KBM-7 (cell line): ENCODE measurements at places on chromosomes 7 and 10.

GRCh38 chr10:102542800-102543418, 39.1 kb downstream of the SUFU start:
- no peak for DNase-seq

DNA sequence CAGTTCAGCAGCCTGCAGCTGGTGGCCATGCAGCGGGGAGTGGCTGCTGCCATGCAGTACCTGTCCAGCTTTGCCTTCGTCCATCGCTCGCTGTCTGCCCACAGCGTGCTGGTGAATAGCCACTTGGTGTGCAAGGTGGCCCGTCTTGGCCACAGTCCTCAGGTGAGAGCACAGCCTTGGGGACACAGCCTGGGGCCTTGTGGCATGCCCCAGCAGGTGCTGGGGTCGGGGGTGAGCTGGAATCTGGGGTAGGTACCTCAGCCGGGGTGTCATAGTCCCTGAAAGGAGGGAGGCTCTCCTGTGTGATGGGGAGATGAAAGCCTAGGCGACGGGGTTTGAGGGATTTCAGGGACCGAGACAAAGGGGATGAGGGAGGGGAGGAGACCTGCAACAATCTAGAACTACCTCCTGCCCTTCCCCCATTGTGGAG, 14.1 kb downstream of the EPHB6 start:
- no peak for DNase-seq

DNA sequence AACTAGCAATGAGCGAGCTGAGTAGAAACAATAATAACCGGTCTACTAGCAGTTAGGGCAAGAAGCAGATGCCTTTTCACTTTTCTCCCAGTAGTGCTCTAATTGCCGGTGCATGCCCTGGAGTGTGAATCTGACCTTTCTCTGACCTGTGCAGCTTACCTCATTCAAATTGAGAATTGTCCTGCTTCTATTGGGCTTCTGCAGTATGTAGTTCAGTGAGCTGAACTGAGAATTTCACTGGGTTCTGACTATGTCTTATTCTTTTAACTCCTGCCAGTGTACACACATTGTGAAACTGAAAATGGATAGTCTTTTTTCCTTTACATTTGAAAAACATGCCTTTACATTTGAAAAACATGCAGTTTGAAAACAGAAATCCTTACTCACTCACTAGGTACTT, 157.9 kb upstream of the GRM3 start:
- DNase-seq = no peak

- DNase-seq = peak; percentile 80
Observed at GRCh38 chr7:24911213-24911603, 68.8 kb downstream of the OSBPL3 start.

DNA sequence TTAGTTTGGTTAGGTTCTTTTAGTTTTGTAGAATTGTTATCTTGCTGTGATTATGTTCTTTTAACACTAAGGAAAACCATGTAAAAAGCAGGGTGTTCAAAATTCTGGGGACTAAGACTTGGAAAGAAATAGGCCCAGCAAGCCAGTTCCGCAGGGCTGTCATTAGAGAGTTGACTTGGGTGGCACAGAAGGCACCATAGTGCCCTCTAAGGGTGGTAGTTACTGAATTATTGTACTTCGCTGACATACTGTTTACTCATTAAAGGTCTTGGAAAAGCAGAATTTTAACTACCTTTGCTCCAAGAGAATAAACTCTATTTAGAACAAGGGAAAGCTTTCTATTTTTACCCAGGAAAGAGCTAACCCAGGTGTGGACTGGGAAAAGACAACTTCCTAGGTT, 86.5 kb downstream of the OTUD1 start:
- no peak for DNase-seq

DNA sequence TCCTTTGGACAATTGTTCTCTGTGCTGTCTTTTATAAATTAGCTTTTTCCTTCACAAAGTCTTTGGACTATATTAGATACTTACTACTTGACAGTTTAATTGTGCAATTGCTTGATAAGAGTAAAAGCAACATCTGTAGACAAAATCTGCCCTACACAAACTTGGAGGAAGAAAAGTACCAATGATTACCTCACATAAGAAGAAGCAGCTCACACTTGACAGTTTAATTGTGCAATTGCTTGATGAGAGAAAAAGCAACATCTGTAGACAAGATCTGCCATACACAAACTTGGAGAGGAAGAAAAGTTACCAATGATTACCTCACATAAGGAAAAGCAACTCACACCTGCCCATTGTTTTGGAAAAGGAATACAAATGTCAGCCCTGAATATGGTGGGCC, 17.1 kb upstream of the SCIN start:
- DNase-seq = no peak

- DNase-seq = peak; percentile 20
Observed at GRCh38 chr10:112986544-112987190, 36.6 kb downstream of the TCF7L2 start.

GRCh38 chr7:151402029-151402835, 7.6 kb downstream of the WDR86 start:
- DNase-seq = no peak

GRCh38 chr7:76349313-76349885, 9.4 kb downstream of the YWHAG start:
- DNase-seq = no peak

GRCh38 chr7:36602934-36603887, 121.1 kb downstream of the AOAH start:
- no peak for DNase-seq

GRCh38 chr10:38094927-38095574, 914 bp downstream of the ZNF37A start:
- peak; percentile 23 for DNase-seq

DNA sequence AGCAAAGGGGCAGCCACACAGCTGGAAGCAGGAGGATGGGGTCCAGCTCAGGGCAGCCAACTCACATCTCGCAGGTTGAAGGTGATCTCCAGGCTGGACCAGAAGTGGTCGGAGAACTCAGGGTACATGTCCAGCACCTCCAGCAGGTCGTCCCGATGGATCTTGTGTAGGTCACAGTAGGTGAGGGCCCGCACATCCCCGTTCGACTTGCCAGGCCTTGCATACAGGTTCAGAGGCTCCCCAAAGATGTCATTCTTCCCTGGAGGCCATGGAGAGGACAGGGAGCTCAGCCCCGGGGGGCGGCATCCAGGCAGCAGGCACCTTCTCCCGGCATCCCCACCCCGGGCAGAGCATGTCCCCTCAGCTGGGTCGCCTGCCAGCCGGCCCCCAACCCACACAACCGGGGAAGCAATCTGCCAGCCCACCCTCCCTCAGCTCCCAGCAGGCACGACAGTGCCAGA, 29.3 kb downstream of the KCNH2 start:
- no peak for DNase-seq

DNA sequence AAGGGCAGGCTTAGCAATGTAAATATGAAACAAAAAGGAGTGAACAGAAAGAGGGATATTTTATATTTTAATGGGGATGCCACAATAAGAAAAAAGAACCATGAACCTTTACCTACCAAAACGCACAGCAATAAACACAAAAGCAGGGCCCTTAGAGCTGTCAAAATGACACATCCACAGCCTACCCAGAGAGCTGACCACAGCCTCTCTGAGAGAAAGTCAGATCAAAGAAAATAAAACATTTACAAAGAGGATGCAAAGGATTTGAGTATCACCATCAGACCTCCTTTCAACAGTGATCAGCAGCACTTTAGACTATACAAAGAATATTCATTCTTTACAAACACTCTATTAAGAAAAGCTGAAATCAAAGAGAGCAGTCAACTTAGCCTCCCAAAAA, 52.9 kb downstream of the ERCC6 start:
- DNase-seq = no peak

DNA sequence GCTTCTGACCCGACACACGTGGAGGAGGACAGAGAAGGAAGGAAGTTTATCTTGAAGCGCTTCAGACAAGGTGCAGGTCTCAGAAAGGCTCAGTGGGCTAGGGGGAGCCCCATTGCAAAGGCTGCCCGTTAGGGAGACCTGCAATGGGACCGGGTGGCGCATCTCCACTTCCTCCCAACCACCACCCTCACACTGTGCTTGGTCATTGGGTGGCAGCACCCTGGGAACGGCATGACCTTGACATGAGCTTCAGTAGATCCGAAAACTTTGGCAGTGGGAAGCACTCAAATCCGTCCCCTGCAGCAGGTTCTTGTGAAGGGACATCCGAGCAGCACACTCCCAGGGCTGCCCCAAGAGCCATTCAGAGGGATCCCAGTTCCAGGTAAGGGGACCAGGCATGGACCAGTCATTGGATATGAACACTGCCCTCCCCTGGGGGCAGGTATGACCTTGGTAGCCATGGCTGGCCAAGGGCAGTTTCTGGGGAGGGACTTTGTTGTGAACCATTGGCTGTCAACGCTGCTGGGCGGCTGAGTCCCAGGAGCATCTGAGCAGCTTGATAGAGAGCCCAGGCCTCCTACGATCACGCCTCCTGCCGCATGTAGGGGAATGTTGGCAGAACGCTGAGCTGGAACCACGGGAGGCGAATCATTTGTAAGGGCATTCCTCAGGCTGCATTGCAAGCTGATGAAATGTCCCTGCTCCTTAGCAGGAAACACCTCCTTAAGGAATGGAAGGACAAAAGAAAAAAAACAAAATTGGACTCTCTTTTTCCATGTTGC, 31.7 kb downstream of the GALNTL5 start:
- DNase-seq = no peak

- no peak for DNase-seq
Observed at GRCh38 chr10:113538151-113538550, 14.7 kb upstream of the HABP2 start.

- DNase-seq = no peak
Observed at GRCh38 chr7:50151001-50151400, 58.0 kb upstream of the ZPBP start.

DNA sequence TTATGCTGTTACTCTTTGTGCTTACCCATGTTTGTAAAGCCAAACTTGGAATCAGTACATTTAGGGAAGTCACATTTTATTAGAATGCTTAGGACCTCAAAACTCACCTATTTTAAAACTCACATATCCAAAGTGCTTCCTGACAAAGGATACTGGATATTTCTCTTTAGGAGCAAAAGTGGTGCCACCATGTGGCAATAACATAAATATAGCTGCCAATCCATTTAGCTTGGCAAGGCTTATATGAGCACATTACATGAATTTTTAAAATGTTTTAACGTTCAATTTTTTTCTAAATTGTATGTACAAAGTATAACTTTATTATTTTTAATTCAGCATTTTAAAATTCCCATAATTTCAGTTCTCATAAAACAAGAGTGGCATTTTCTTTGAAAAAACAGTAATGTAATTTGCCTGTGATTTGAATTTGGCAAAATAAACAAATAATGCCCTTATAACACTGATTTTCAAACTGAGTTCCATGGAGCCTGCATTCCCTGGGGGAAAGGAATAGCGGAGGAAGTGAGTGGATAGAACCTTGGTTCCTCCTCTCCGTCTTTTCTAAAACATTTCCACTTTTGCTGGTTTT, 75.4 kb downstream of the HDAC9 start:
- DNase-seq = peak; percentile 13

- DNase-seq = no peak
Observed at GRCh38 chr10:37972396-37972795, 4.1 kb downstream of the ZNF25 start.

DNA sequence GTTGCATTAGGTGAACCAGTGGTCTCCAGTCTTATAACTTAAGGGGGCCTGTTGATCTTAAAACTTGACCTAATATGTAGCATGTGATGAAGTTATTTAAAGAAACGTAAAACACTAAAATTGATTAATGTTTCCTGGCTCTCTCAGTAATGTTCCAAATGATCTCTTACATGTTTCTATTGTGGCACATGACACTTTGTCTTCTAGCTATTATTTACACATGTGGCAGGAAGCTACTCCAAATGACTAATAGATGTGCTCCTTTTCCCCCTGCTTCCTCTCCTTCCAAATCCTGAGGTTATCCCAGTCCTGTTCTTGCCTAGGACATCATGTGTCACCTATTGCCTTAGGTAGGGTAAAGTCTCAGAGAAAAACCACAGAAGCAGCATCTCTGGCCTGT, 89.4 kb downstream of the FAS start:
- DNase-seq = no peak

GRCh38 chr7:87872346-87872745, 3.8 kb downstream of the SLC25A40 start:
- no peak for DNase-seq

DNA sequence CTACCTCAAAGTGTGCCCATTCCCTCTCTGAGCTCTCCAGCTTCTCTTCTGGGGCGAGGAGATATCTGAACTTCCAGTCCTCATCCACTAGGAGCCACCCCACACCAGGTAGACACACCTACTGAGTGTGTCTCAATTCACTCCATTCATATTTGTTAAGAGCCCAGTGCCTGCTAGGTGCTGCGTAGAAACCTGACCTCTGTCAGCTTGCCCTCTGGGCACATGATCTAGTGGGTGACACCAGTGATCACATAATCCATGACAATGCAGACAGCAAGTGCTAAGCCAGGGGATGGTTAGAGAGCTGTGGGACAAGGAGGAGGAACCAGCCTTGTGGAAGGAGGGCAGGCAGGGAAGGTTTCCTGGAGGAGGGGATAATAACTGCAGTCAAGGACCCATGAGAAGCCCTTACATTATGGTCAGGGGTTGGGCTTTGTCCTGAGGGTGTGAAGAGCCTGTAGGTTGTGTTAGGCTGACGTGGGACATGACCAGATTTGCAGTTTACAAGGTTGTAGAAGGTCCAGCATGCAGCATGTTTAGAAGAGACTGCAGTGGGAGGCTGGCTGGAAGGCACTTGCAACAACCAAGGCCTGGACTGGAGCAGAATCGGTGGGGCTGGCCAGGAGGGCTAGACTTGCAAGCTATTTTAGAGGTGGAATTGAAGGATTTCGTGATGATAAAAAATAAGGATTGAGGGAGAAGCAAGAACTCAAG, 81.8 kb downstream of the COL13A1 start:
- DNase-seq = no peak

DNA sequence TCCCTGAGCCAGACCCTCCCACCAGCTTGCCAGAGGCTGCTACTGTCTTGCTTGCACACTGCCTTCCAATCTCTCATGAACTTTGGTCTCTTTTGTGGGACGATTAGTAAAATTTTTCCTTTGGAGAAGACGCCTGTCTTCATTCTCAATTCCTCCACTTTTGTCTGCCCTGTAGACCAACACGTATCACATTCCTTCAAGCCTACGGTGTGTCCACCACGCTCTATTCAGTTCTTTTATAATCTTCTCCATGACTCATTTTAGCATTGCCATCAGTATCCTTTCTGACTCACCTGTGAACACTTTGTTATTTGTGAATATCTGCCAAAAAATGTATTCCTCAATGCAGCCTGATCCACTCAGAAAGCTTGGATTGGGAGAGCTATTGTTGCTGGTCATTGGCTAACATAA, 1.4 kb downstream of the GIMAP5 start:
- no peak for DNase-seq

DNA sequence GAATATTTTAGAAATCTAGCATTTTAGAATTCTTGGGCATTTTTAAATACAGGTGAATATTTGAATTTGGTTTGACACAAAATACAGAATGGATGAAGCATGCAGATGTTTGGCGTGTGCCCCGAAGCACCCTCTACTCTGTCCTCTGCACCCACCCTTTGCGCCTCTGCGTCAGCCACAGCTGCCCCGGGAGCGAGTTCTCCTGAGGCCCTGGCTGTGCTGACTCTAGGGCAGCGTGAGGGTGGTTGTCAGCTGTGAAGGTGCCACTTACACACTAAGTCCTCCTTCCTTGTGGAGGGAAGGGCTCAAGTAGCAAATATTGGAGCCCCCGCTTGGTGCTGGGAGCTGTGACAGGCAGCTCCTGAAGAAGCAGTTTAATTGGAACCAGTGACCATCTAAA, 48.4 kb downstream of the DAGLB start:
- no peak for DNase-seq

- DNase-seq = peak; percentile 22
Observed at GRCh38 chr10:122062831-122063674, 74.1 kb downstream of the TACC2 start.
